ENCODE measurements at places on chromosomes 6 and 20.

GRCh38 chr6:120496661-120497060 lies 837.6 kb downstream of the TBC1D32 start:
- no peak for DNase-seq

DNA sequence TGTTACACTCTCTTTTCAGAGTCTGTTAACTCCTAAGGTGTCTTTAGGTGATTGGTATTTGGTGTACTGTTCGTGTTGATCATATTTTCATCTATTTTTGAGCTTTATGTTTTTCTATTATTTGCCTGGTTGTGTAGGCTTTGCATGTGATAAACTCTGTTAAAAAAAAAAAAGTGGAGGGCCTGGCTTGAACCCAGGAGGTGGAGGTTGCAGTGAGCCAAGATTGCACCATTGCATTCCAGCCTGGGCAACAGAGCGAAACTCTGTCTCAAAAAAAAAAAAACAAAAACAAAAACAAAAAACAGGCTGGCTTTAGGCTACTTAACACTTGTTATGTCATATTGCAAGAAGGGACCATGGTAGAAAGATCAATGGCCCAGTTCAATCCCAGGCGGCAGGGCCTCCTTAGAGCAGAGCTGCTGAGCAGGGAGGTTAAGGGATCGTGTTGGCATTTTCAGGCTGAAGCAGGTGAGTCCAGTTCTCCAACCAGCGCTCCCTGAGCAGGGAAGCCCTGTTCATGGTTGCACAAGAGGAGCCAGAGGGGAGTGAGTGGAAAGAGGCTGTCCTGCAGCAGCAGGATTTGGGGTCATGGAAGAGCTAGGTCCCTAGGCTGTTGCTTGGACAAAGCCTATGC lies 8.5 kb downstream of the PYGB start:
- DNase-seq, result no peak

GRCh38 chr6:85252552-85252951 lies 197.3 kb upstream of the NT5E start:
- DNase-seq, result no peak

GRCh38 chr6:69866770-69867638 lies 648 bp downstream of the COL19A1 start:
- peak; percentile 15 for DNase-seq

GRCh38 chr6:41122918-41123317 lies 31.2 kb downstream of the TREML1 start:
- no peak for DNase-seq

GRCh38 chr20:12241065-12241464 lies 323.4 kb downstream of the BTBD3 start:
- DNase-seq, result no peak

GRCh38 chr6:64383277-64383676 lies 747.7 kb downstream of the PHF3 start:
- DNase-seq, result no peak

- peak; percentile 60 for DNase-seq
These were observed 145.7 kb downstream of the BTBD9 start for GRCh38 chr6:38493931-38494547.

DNA sequence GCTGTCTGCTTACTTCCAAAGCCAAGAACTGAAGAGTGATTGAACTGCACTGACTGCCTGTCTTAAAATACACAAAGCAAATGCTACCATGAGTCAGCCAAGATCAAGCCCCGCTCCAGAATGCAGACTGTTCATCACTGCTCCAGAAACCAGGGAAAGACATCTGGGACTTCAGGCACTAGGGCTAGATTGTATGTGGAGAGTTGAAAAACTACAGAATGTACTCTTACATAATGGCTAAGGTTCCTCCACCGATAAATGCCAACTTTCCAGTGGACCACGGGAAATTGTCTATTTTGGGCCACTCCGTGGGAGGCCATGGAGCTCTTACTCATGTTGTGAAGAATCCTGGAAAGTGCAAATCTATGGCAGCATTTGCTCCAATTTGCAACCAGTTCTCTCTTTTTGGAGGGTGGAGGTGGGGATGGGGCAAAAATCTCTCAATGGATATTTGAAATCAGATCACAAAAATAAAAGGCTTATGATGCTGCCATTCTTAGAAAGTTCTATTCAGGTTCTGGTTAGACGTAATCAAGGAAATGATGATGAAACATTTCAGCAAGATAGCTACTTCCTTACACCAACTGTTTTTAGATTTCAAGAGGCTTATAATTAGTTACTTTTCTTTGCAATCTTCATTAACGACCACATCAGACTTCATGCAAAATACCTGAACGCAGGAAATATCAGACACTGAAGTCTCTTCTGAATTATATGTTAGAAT lies 11.8 kb upstream of the CAP2 start:
- no peak for DNase-seq

- DNase-seq, result no peak
These were observed 786.1 kb downstream of the TFAP2A start for GRCh38 chr6:9628819-9629218.

DNA sequence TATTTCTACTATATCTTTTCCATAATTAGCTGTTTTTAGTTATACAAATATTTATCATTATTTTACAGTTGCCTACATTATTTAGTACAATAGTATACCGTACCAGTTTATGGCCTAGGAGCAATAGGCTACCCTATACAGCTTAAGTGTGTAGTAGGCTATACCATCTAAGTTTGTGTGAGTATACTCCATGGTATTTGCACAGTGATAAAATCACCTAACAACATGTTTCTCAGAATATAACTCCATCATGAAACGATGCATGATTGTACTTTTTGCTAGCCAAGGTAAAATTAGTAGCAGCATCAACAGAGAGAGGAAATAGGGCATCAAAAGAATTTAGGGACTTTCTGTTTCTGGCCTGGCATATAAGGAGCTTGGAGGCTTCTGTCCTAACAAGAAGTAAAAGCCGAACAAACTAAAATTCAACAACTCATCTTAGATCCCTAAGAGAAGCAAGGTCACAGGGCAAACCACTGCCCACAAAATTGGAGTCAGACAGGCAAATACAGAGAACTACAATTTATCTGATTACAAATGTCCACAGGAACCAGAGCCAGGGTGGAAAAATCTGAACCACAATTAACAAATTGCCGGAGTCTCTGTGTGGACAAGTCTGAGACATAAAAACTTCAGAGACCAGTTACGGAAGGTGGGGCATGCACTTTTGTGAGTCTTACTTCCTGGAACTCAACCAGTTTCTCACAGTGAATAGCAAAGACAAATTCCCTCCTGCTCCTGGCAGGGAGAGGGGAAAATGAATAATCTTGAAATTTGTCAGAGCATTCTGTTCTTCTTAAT lies 671.4 kb downstream of the RFPL4B start:
- DNase-seq, result no peak

- no peak for DNase-seq
These were observed 3.8 kb upstream of the LRRN4 start for GRCh38 chr20:6057691-6058090.

DNA sequence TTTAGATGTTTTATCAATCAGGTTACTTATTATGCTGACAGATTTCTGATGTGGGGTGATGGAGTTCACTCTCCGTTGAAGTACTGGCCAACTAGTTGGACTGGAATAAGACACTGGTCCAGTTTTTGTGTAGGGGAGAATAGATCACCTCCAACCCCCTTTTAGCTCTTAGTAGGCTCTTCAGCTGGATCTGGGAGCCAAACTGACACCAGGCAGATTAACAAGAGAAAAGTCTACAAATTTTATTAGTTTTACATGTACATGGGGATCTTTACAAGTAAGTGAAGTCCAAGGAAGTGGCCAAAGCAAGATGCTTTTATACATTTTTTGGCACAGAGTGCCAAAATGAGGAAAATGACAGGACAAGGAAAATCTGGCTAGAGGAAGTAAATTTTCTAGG lies 107.1 kb downstream of the UBE3D start:
- DNase-seq, result no peak

DNA sequence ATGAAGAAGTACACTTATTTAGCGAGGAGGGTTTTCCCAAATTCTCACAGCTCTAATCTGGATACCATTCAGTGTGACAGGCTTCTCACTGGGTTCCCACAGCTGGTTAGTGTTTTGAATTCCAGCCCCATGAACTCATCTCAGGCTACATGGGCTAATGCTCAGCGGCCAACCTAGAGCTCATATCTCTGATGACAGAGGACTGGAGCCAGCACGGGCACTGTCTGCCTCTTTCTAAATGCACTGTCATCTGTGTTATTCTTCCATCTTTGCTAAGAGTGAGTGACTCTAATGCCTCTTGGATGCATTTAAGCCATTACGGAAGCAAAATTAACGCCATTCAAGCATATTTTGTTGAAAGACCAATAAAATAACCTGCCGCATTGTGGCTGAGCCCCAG lies 308.9 kb upstream of the JAG1 start:
- no peak for DNase-seq

DNA sequence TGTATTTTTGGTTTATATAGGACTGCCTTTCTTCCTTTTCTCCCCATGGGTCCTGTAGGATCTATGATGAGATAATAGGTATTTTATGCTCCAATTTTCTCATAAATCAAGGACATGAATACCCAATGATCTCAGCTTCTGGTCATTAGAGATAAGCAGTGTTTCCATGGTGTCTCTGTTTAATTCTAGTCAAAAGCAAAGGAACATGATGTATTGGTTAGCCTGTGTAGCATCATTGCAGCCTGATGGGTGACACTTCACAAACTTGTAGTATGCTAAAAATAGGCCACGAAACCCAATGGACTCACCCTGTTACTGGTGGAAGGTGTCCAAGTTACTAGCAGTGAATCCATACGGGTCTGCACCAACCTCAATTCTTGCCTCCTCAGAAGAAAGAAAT lies 116.2 kb upstream of the SNX9 start:
- DNase-seq, result no peak

DNA sequence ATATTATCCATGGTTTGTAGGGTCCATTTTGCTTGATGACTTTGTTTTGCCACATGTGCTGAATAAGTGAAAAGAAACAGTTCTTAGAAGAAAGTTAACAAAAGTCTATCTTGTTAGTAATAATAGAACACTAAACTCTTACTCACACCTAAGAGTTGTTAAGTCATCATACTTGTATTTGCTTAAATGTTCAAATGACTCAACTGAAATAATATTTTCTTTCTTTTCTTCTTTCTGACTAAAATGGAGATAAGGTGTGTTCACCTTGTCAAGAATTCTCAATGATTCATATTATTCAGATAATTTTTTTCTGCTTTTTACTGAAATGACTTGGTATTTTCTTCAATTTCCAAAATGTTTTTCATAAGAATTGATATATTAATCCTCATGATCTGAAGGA lies 327.2 kb downstream of the HTR1B start:
- DNase-seq, result no peak

- DNase-seq, result no peak
These were observed 37.0 kb downstream of the BCKDHB start for GRCh38 chr6:80143419-80143937.

DNA sequence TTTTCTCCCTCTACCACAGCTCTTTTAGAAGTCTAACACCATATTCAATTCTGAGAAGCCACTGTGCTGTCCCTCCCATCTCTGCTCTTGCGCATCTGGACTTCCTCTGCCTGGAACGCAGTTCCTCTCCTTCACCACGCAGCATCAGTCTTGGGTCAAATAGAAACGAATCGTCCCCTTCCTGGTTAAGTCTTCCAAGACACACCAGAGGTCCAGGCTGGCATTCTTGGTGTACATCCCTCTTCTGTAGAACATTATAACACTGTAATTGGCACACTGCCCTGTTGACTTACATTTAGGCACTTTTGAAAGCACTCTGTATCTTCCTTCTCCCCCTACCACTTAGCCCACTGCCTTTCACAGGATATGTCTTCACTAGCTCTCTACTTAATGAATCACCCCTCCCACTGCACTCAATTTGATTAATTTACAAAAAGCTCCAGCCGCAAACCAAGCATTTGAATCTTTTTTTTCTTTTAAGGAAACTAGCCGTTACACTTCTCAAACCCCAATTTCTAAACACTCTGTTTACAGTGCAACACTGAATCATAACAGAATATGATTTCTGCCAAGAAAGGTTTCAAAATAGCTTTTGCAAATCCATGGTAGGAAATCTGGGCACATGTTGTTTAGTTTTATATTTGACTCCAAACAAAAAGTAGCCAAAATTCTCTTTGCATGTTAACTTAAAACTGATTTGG lies 140.8 kb upstream of the CARMIL1 start:
- DNase-seq, result peak; percentile 64

DNA sequence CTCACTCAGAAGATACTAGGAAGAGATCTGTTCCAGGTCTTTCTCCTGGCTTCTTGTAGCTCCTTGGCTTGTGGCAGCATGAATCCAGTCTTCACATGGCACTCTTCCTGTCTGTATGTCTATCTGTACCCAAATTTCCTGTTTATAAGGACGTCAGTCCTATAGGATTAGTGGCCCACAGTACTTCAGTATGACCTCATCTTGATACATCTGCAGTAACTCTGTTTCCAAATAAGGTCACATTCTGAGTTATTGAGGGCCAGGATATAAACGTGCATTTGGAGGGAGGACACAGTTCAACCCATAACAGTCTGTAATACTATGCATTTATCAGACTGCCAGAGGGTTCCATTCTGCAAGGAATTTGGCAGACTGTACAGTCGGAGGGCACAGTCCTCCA lies 57.6 kb upstream of the DYNLRB1 start:
- no peak for DNase-seq

GRCh38 chr6:100463630-100464161 lies 1.0 kb downstream of the SIM1 start:
- DNase-seq, result no peak

GRCh38 chr6:169073311-169073710 lies 180.3 kb downstream of the THBS2 start:
- DNase-seq, result no peak
